ENCODE measurements at places on chromosomes 6 and 20.

DNA sequence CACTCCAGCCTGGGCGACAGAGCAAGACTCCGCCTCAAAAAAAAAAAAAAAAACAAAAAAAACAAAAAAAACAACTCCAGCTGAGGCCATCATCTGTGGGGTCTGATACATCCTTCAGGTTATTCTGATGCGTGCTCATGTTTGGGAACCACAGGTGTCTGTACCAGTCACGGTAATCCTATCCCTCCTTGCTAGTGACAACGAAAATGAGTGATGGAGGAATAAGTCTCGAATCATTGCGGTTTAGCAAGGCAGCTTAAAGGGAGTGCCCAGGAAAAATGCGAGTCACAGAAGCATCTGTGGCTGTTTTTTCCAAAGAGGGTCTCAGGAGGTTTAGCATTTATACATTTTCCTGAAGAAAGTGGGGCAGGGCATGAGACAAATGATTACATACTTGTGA, 48.8 kb downstream of the MCUR1 start:
- no peak for DNase-seq

GRCh38 chr6:46203391-46204177, 32.8 kb upstream of the ENPP5 start:
- DNase-seq, result no peak

DNA sequence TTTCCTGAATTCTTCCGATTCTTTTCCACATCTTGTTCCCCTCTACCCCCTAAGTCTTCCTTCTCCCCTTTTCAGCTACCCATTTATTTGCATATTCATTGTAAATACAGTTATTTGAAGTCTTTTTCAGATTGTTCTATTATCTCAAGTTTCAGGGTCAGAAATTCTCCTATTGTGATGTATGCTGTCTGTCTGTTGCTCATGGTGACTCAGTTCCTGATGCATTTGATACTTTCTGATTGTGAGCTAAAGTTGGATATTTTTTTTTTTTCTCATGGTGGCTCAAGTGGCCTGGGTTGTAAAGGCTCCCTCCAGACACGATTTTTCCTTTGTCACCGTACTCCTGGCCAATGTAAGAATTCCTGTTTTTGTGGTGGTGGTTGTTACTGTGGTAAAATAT, 4.9 kb upstream of the PI16 start:
- no peak for DNase-seq

DNA sequence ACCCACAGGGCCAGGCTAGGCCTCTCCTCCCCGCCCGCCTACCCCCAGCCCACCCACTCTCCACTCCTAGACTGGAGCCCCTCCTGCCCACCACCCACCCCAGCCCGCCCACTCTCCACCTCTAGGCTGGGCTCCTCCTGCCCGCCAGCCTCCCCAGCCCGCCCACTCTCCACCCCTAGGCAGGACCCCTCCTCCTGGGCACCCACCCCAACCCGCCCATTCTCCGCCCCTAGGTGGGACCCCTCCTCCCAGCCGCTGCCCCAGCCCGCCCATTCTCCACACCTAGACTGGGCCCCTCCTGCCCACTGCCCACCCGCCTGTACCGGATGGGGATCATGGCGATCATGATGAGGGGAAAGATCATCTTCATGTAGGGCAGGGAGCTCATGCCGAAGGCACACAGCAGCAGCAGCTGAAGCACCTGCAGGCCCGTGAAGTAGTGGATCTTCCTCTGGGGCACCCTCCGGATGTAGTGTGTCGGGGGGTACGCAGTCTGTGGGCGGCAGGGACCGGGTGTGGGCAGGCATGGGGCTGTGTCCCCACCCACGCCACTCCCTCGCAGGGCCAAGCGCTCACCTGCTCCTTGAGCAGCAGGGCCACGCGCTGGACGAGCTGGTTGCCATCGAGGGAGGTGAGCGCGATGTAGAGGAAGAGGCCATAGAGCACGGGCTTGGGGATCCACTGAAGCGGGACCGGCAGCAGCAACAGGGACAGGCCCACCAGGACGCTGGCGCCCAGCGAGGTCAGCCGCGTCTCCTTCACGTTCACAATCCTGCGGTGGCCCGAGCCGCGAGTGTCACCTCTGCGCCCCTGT, 10.8 kb downstream of the SLC4A11 start:
- no peak for DNase-seq

DNA sequence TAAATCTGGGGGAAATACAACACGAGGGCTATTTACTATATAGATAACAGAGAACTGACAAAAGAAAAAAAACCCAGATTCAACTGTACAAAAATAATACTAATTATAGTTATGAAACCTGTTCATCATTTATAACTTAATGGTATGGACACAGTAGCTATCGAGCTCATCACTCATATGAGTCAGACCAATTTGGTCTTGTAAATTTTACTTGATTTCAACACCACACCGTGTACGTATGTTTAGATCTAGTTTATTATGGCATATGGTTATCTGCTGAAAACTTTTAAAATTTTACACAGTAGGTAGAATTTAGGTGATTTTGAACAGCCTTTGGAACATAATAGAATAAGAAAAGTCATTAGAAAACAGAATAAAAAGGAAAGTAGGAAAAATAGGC, 5.5 kb downstream of the MYLK4 start:
- no peak for DNase-seq

DNA sequence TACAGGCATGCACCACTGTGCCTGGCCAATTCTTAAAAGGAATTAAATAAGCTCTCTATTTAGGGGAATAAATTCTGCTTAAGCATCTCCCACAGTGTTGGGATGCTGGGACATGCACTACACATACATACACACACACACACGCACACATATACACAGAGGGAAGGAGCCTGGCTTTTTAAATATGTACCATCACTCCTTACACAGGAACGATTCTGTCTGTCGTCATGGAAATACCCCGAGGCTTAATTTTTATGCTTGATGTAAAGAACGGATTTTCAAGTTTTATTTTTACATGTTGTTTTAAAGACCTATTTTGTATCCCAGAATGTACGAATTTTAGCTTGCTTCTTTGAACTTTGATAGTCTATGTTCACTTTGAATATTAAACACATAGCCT, 95.3 kb downstream of the CD109 start:
- DNase-seq, result no peak

Data from HAP-1 (cell line).